ENCODE measurements at places on chromosomes 3 and 15.

- no peak for DNase-seq
Observed at GRCh38 chr3:194852831-194853508, 167.3 kb downstream of the FAM43A start.

- peak; percentile 19 for DNase-seq
Observed at GRCh38 chr15:75606711-75607699, 18.5 kb downstream of the SNUPN start.

- DNase-seq, result no peak
Observed at GRCh38 chr15:27722102-27722501, 377.0 kb downstream of the OCA2 start.

- DNase-seq, result no peak
Observed at GRCh38 chr3:148604270-148605085, 93.2 kb upstream of the AGTR1 start.

GRCh38 chr3:17770682-17771081, 28.3 kb upstream of the TBC1D5 start:
- no peak for DNase-seq

DNA sequence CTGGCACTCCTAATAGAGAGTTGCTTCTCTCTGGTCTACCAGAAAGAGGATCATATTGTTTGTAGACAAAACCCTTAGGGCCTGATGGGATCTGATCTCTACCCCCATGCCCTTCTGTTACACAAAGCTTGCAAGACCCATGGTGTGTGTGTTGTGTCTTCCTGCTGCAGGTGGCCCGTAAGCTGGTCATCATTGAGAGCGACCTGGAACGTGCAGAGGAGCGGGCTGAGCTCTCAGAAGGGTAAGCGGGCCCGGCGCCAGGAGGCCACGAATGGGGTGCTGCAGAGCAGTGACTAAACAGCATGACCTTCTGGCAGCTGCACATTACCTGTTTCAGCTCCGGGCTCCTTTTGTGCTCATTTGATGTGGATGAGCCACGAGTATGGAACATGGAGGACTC, 18.2 kb downstream of the TPM1 start:
- DNase-seq, result no peak

GRCh38 chr15:87939848-87940457, 316.6 kb downstream of the NTRK3 start:
- no peak for DNase-seq

DNA sequence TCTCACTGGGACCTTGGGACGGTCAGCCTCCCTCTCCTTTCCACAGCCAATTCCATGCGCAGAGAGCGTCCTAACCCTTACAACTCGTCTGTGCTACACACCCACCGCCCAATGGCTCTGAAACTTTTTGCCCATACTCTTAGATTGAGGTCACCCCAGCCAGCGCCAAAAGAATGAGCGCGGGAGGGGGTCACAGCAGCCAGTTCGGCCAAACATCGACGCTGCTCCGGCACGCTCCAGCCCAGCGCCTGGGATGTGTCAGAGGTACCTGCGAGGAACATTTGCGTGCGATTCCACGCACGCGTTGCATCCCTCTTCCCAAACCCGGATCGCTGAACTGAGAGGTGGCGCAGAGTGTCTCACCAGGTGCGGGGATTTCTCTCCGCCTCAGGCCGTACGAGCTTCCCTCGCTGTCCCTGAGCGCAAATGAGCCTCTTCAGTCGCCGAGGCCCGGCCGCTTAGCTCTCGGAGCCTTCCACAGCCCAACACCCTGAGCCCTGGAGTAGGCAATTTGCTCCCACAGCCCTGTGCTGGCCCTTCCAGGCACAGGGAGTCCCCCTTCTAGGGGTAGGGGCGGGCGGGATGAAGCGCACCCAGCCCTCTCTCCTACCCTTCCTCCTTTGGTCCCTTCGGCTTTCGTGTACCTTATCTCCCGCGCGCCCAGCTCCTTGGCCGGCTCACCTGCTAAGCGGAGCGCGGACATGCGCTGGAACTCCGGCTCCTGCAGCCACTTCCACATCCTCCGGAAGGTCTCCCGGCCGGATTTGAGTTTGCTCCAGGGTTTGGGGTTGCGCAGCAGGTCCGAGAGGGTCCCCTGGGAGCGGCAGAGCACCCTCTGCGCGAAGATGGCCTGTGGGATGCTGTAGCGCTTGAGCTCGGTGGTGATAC, 1.8 kb downstream of the ONECUT1 start:
- no peak for DNase-seq

DNA sequence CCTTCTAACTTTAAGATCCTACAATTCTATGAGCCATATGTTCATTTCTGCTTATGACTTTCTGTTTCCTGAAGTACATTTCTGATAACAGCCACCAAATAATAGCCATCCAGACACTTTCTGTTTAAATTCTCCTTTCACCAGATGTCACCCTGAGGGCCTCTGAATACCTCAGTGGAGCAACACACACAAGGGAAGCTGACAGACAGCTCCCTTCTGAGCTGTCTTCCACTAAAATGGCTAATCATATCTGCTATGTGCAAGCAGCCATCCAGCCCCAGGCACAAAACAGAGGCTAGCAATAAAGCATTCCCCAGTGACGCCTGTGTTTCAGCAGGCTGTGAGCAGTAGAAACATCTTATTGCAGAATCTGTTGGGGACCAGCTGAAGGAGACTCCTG, 666.6 kb upstream of the UBE2E2 start:
- no peak for DNase-seq

GRCh38 chr3:114394551-114394950, 100.7 kb downstream of the TIGIT start:
- no peak for DNase-seq

GRCh38 chr15:57323806-57324589, 52.3 kb upstream of the CGNL1 start:
- DNase-seq, result no peak

DNA sequence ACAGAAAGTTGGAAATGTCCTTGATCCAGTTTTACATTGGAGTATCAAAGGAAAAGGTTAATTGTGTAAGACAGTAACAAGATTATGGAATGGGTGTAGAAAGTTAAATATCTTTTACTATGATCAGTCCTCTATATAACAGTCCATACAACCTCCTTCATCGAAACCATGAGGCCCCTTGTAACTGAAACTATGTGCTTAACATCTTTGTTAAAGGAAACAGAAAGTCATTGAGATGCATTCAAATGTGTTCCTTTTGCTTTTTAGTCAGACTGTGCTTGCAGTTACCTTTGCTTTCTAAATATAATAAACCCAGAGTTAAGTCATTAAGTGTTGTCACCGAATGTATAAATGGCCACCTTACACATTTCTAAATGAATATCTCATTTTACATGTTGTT, 1298.5 kb downstream of the ROBO2 start:
- no peak for DNase-seq

DNA sequence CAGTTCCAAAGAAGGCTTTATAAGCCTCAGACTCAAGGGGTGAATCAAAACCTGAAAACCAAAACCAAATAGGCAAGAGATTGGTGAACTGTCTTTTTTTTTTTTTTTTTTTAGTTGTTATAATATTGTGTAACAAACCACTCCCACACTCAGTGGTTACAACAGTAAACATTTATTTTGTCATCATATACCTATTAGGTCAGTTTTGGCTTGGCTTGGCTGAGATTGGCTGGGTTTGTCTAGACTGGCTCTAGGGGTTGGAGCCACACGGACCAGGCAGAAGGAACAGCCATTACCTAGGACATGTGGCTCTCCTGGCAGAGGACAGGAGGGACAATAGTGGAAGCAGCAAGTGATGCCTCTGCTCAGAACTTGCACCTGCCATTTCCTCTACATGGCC, 26.4 kb upstream of the RYR3 start:
- DNase-seq, result no peak

- DNase-seq, result peak; percentile 10
Observed at GRCh38 chr3:136385457-136385856, 135.3 kb downstream of the PCCB start.

- no peak for DNase-seq
Observed at GRCh38 chr3:38828681-38829080, 12.7 kb upstream of the SCN10A start.

GRCh38 chr15:62377736-62378480, 212.8 kb upstream of the C2CD4B start:
- no peak for DNase-seq

DNA sequence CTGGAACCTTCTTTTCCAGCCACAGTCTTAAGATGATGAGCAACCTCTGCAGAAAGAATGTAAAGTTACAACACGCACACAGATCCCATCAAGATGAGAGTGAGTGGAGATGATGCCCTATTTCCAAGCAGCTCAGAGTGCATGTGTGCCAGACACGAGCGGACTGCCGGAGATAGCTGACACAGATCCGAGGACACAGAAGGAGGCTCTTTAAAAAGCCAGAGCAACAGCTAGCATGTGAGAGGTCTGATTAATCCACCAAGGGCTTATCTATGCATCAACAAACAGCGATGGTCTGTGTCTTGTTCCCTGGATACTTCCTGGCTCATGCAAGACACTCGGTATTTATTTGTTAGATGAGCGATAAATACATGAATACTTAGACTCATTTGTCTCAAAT, 128.6 kb upstream of the DLG1 start:
- DNase-seq, result no peak

- DNase-seq, result peak; percentile 39
Observed at GRCh38 chr3:152198665-152199064, 70.1 kb upstream of the MBNL1 start.

- no peak for DNase-seq
Observed at GRCh38 chr3:19363071-19363470, 214.8 kb downstream of the KCNH8 start.

- no peak for DNase-seq
Observed at GRCh38 chr3:108190346-108190745, 31.9 kb downstream of the IFT57 start.

DNA sequence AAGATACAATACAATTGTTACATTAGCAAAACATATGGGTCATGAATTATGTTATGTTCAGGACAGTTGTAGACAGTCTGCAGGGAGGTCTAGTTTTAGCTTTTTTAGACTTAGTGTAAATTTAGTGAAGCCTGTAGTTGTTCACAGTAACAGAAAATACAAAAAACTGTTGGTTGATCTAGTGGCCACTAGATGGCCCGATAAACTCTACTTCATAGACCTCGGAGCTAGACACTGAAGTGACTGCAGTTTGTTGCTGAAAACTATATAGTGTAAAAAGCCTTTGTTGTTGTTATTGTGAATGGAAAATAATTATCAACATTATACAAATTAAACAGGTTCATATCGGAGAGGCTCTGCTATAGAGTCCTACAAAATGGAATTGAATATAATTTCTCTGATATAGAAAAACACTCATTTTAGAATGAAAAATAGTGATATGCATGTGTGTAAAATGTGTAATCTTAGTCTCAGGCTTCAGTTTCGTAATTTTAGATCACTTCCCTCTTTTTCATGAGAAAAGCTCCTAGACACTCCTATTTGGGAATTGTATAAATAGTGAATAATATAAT, 18.3 kb downstream of the MAGEL2 start:
- DNase-seq, result peak; percentile 4

DNA sequence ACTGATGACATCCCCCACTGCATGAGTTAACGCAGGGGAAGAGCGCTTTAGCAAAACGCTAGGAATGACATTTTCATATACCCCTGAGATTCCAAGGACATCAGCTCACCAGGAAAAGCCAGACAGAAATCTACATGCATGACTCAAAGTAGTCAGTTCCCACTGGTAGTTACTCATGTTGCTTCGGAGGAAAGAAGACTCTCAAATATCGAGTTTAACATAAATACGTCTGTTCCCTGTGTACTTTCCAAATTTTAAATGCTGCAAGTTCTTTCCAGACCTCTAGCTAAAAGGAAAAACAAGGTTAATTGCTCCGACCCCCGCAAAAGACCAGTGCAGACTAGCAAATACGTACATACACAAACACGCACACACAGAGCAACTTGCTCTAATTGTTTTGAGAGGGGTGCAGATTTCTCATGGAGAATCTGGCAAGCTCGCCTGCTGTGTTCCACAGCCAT, 115.4 kb upstream of the PRICKLE2 start:
- no peak for DNase-seq

DNA sequence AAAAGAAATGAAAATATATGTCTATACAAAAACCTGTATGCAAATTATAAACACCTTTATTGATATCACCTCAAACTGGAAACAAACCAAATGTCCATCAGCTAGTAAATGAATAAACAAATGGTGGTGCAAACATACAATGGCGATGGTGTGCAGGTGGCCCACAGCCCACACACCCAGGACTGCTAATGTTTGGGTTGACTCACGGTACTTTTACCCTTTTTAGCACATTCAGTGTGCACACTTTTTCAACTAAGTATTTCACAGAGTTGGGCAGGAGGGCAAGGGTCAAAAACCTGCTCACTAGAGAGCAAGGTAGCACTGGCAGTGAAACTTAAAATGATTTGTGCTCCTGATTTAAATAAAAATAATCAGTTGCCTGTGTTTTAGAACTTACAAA, 123.1 kb upstream of the BHLHE40 start:
- no peak for DNase-seq

GRCh38 chr3:105214590-105214989, 152.1 kb upstream of the ALCAM start:
- DNase-seq, result no peak

DNA sequence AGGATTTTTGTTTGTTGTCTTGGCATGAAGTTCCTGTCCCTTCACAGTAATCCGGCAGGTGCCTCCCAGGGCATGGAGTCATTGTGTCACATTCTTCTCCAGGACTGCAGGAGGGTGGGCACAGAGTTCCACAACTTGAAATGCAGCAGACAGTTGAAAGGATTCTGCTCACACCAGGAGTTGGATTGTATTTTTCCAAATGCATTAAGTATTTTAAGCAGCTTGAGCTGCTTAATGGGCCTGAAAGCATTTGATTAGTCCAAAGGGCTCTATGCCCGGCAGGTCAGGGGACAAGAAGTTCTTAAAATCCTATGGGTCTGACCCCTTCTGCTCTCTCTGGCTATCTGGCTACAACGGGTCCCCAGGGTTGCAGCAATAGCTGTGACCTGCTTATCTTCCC, 92.9 kb downstream of the APBA2 start:
- DNase-seq, result no peak

GRCh38 chr15:58556541-58556940, 124.8 kb downstream of the LIPC start:
- DNase-seq, result no peak

GRCh38 chr3:110106805-110107204, 769.5 kb upstream of the DPPA4 start:
- DNase-seq, result no peak

GRCh38 chr3:133443649-133444422, 44.0 kb downstream of the BFSP2 start:
- peak; percentile 58 for DNase-seq

GRCh38 chr15:76903251-76903681, 1.9 kb downstream of the SCAPER start:
- peak; percentile 36 for DNase-seq

GRCh38 chr3:71585887-71586809, 2.6 kb upstream of the FOXP1 start:
- DNase-seq, result peak; percentile 25

All from activated CD4-positive, alpha-beta T cell treated with anti-CD3 and anti-CD28 coated beads, Interleukin-2, Interleukin-4, amounts not matched to agents 100 ng/mL and 50 ng/mL, durations not matched to agents 16 hours and 8 hours (primary cell).